ENCODE measurements at places on chromosomes 11 and 22.

GRCh38 chr11:19946681-19947080 is 213.6 kb downstream of the DBX1 start:
- no peak for DNase-seq
- no peak overlapping the region for H3K27ac ChIP-seq
- no peaks in the 10 kb centered on the region for H3K27me3 ChIP-seq
- H3K36me3 ChIP-seq = no peaks in the 10 kb centered on the region

GRCh38 chr11:44229098-44229497 is 80.8 kb downstream of the ALX4 start:
- no peaks in the 10 kb centered on the region for H3K4me1 ChIP-seq
- H3K4me3 ChIP-seq = no peak overlapping the region
- no peaks in the 10 kb centered on the region for H3K36me3 ChIP-seq
- DNase-seq = no peak

GRCh38 chr22:35582861-35583670 is 34.1 kb downstream of the MB start:
- no peaks in the 10 kb centered on the region for H3K4me1 ChIP-seq
- H3K27ac ChIP-seq = no peak overlapping the region
- H3K4me3 ChIP-seq = no peak overlapping the region

DNA sequence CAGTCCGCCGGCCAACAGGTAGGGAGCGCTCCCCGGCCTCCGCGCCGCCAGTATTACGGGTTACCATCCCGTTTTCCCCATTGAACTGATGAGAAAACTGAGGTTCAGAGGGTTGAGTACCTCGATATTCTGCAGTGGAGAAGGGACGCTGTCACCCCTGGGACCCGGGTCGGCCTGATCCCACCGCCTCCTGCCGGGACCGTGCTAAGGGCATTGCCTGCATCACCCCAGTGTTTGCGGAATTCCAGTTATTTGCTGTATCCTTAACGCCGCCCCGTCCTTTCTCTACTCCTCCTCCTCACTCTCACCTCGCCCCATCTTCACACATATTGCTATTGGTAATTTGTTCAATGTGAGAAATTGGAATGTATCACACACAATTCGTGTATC is 370 bp upstream of the A4GALT start:
- H3K36me3 ChIP-seq = no peaks in the 10 kb centered on the region
- no peak for DNase-seq
- H3K27me3 ChIP-seq = peaks cover 43% of the 10 kb centered on the region

DNA sequence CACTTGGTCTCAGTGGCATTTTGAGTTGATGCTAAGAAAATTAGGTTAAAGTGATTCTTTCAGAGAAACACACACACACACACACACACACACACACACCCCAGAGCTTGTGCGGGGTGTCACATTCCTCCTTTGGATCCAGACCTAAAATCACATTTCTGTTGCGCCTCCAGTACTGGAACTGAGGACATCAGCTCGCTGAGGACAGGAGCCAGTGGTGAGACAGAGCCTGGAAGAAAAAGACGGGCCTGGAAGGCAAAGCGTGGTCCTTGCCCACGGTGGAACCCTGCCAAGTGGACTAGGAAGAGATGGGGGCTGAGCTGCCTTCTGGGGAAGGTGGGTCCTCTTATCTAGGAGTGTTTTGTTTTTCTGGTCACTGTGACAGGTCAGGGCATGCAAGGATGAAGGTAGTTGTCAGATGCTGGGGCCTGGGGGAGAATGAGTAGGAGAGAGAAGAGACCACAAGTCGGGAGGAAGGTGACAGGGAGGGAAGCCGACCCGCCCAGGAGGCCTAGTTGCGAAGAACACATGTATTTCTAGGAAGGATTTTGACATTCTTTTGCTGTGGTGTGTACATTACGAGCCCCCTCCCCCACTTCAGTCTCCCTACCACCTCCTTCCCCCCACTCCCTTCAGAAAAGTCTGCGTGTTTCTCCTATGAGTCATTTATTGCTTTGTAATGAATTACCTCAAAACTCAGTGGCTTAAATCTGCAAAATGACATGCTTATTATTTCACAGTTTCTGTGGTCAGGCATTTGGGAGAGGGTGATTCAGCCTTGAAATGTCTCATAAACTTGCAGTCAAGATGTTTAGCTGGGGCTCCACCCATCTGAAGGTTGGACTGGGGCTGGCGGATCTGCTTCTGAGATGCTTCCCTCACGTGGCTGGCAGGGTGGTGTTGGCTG is 4.8 kb upstream of the ELFN2 start:
- H3K27ac ChIP-seq = no peak overlapping the region
- peak; percentile 29 for DNase-seq
- peaks cover 21% of the 10 kb centered on the region for H3K27me3 ChIP-seq
- no peak overlapping the region for H3K4me3 ChIP-seq
